ENCODE measurements at places on chromosomes 5 and 9. TPM values are rescaled to one million over a fixed set of nuclear protein-coding genes. Genes with fewer than 3 reads are reported as not detected.

HIGD2A gene
- 224 TPM for polyA plus RNA-seq

PCDHGA2 gene
- not detected for polyA plus RNA-seq

PDGFRB gene
- polyA plus RNA-seq, result not detected

PCDHB2 gene
- not detected for polyA plus RNA-seq

HMMR gene
- not detected for polyA plus RNA-seq

C9orf152 gene
- polyA plus RNA-seq, result not detected

SLC28A3 gene
- not detected for polyA plus RNA-seq

CDC14B gene
- 10.6 TPM for polyA plus RNA-seq

ORM2 gene
- polyA plus RNA-seq, result not detected

C9orf50 gene
- not detected for polyA plus RNA-seq

PHAX gene
- 112 TPM for polyA plus RNA-seq

SHISAL2B gene
- not detected for polyA plus RNA-seq

CXCL14 gene
- not detected for polyA plus RNA-seq

NTNG2 gene
- polyA plus RNA-seq, result 1.4 TPM

IFNB1 gene
- polyA plus RNA-seq, result not detected

KCNN2 gene
- polyA plus RNA-seq, result not detected

ALDH1B1 gene
- 10.5 TPM for polyA plus RNA-seq

PRLR gene
- polyA plus RNA-seq, result not detected

PDCD1LG2 gene
- 1.1 TPM for polyA plus RNA-seq

HAVCR2 gene
- polyA plus RNA-seq, result 8.4 TPM

ADAMTS16 gene
- not detected for polyA plus RNA-seq

ANKRD20A1 gene
- polyA plus RNA-seq, result not detected

TGFBI gene
- 7.3 TPM for polyA plus RNA-seq

MAMDC2 gene
- polyA plus RNA-seq, result not detected

WDR55 gene
- polyA plus RNA-seq, result 12.4 TPM

FCHO2 gene
- 1.4 TPM for polyA plus RNA-seq

SLC23A1 gene
- polyA plus RNA-seq, result not detected

PCDHB11 gene
- not detected for polyA plus RNA-seq

FCN1 gene
- 0.48 TPM for polyA plus RNA-seq

CORO2A gene
- 4.4 TPM for polyA plus RNA-seq

SLC1A3 gene
- polyA plus RNA-seq, result not detected

ZNF618 gene
- polyA plus RNA-seq, result not detected

ALDOB gene
- not detected for polyA plus RNA-seq

SAP30L gene
- polyA plus RNA-seq, result 19.4 TPM

DNAI1 gene
- not detected for polyA plus RNA-seq

Data from CD4-positive, alpha-beta memory T cell (primary cell).